ENCODE measurements at places on chromosomes 3 and 15.

- no peak for DNase-seq
Observed at GRCh38 chr15:63968122-63968524, 78.2 kb downstream of the DAPK2 start.

DNA sequence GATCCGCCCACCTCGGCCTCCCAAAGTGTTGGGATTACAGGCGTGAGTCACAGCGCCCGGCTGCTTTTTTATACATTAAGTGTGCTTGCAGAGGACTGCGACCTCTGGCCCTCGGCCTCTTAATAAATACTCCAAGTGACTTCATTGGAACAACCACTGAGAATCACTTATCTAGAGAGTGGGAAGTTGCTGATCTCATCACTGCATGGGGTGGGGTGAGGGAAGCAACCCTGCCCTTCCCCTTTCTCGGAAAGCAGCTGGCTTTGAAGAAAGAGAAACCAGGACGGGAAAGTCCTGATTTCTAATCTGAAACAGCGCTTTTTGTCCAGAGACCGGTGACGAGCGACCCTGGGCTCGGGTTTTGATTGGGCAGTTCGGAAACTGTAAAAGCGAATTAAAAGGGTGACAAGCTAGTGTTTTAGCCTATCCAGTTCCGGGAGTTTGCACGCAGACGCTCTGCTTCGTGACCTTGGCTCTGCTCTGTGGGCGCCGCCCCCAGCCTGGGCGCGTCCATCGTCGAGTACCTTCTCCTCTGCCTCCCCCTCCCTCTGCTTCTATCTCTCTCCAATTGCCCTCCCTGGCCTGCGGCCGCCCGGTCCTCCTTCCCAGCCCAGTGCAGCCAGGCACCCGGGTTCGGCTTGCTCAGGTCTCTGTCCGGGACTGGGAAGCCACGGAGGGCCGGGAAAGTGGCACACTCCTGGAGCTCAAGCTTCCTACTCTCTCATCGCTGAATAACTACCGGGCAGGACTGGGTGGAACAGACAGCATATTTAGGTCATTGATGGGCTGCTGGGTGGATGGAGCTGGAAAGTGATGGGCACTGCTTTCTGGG lies 7.5 kb upstream of the TRIM69 start:
- peak; percentile 94 for DNase-seq

- no peak for DNase-seq
Observed at GRCh38 chr15:74062671-74063070, 19.7 kb downstream of the GOLGA6A start.

DNA sequence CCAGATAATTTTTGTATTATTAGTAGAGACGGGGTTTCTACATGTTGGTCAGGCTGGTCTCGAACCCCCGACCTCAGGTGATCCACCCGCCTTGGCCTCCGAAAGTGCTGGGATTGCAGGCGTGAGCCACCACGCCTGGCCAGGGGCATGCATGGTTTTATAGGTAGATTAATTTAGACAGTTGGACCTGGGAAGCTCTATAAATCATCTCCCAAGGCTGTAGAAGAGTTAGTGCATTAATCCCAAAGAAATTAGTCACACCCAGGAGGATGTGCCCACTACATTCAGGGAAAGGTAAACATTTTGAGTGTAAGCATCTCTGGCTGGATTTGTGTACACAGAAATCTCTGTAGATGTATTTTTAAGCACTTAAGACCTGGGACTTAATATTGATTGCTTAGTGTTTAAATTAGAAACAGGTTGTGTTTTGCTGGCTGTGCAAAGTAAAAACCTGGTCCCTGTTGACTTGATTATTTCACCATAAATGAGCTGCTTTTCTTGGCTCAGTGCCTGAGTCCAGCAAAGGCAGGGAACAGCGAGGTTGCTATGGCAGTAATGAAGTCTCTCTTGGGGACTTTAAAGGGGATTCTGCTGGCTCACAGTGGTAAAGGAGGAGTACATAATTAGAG lies 19.2 kb downstream of the EXOSC7 start:
- no peak for DNase-seq

DNA sequence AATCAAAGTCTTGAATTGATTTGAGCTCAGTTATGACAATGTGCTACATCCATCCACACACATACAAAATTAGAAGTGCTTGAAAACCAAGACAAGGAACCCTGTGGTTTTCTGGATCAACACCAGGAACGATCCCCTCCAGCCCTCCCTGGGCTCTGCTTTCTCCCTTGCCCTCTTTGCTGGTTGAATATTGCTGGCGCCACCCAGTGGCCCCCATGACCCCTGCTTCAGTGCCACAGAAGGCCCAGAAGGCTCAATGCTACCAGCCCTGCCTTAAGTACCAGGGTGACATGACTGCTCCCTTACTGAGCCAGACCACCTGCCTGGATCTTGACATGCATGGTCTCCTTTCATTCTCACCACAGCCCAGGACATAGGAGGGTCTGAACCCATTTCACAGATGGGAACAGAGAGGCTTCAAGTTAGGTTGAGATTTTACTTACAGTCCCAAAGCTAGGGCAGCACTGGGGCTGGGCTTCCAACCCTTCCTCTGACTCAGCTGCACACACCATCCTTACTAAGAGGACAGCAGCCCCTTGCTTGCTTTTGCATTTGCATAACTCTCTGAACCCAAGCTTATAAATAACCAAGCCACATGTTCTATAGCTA lies 15.0 kb downstream of the IL12A start:
- DNase-seq, result peak; percentile 48

DNA sequence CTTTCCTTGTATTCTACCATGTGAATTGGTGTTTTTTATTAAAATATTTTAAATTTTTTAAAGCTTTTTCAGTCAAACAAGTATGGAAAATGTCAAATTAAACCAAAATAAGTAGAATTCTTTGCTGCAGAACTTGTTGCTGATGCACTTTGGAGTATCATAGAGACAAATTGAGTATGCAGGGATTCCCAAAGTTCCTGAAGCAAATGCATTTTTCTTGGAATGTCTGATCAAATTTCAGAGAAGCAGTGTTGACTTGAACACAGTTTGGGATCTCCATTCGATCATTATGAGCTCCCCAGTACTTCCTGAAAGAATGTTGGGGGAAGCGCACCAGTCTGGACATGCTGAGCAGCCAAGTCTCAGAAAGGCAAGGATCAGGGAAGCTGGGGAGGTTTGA lies 517.8 kb upstream of the CFAP20DC start:
- DNase-seq, result no peak

DNA sequence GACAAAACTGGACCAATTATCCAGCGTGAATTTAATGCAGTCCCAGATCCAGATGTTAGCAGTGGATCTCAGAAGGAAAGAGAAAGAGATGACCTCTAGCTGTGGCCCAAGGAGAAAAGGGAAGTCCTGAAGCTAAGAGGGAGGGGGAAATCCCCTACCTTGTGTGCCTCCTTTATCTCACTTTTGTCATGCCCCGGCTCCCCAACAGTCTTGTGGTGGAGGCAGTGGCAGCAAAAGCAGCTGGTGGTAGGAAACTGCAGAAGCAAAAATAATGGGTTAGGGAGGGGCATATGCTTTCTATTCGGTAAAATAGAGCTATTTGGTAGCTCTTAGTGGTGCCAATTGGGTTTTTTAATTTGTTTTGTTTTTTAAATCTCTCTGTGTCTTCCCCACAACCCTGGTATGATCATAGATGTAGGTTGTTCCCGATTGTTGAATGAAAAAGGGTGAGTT lies 56.5 kb downstream of the MCTP2 start:
- no peak for DNase-seq

- DNase-seq, result no peak
Observed at GRCh38 chr15:100849021-100849854, 30.4 kb upstream of the ALDH1A3 start.

- no peak for DNase-seq
Observed at GRCh38 chr3:186209810-186210752, 101.2 kb upstream of the ETV5 start.
